Activated T-helper 9 cell treated with anti-CD3 and anti-CD28 coated beads, Interleukin-2, amount 50 U/mL, for 16 hours (primary cell): ENCODE measurements at places on chromosomes 1 and 21.

- no peak for DNase-seq
Measured at GRCh38 chr1:218785928-218786327, 387.8 kb upstream of the LYPLAL1 start.

DNA sequence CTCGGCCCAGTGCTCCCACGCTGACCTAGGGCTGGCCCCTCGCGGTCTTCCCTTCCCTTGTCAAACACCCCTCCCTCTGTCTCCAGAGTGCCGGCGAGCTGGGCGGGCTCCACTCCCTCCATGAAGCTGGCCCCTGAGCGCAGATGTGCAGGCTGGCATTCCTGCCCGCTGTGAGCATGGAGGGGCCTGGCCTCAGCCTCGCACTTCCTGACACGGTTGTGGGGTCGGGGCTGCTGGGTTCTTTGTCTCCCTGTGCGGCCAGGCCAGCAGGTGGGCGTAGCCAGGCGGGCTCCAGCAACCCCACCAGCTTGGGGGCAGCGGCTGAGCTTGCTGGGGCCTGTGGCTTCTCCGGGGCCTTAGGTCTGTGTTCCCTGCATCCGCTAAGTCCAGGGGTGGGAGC, 14.2 kb upstream of the PEX10 start:
- DNase-seq = no peak

- DNase-seq = no peak
Measured at GRCh38 chr1:62301726-62302390, 17.4 kb downstream of the KANK4 start.

DNA sequence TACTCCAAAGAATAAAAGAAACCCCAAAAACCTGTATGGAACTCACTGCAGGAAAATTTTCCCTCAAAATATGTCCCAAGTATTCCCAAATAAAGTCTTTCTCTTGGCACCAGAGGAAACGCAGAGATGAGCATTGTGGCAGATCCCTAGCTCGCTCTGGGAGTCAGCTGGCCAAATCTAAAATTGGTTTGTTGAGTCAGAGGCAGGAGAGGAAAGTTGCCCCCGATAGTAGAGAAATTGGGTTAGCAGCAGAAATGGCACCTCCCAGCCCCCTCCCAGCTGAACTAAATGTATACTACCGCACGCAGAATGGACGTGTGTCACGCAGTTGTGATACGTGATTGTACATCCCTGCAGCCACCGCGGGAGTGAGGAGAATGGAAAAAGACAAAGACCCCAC, 39.9 kb upstream of the TARBP1 start:
- DNase-seq = no peak

- no peak for DNase-seq
Measured at GRCh38 chr21:16912075-16912474, 600.8 kb upstream of the CXADR start.

GRCh38 chr1:27489501-27489972, 430 bp downstream of the WASF2 start:
- peak; percentile 5 for DNase-seq

DNA sequence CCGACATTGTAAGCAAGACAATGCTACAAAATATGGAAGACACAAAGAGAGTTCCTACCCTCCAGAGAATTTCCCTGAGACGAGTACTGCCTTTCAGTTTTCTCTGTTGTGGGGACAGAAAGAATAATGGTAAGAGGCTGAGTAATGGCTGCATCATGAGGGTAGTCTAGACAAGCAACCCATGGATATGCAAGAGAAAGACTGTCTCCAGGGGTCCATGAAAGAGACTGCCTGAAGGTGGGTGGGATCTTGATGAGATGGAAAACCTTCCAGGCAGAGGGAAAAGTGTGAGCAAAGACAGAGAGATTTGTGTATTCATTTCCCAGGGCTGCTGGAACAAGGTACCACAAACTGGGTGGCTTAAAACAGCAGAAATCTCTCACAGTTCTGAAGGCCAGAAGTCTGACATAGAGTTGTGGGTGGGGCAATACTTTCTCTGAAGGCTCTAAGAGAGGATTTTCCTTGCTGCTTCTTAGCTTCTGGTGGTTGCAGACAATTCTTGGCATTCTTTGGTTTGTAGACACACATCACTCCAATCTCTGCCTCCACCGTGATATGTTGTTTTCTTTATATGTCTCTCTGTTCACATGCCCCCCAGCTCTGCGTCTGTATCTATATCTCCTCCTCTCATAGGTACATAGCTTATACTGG, 41.4 kb downstream of the ANP32E start:
- no peak for DNase-seq

GRCh38 chr1:57188168-57188567, 222.4 kb upstream of the C8B start:
- DNase-seq = no peak

DNA sequence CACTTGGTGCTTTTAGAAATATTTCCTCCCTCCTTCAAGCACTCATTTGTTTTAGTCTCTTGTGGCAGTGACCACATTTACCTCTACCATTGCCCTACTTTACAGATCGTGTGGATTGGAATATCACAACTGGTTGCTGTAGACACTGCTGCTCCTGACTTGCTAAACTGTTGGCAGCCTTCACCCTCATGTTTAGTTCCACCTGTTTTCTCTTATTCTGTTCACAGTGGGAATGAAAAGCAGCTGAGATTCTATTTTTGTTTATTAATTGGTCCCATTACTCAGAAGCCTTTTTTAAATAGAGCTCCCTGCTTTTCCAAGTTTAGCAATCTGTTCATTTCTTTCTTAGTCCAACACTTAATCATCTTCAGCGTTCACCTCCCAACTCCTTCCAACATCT, 308.9 kb downstream of the RWDD3 start:
- no peak for DNase-seq

GRCh38 chr1:11731691-11732283, 4.1 kb upstream of the AGTRAP start:
- no peak for DNase-seq

DNA sequence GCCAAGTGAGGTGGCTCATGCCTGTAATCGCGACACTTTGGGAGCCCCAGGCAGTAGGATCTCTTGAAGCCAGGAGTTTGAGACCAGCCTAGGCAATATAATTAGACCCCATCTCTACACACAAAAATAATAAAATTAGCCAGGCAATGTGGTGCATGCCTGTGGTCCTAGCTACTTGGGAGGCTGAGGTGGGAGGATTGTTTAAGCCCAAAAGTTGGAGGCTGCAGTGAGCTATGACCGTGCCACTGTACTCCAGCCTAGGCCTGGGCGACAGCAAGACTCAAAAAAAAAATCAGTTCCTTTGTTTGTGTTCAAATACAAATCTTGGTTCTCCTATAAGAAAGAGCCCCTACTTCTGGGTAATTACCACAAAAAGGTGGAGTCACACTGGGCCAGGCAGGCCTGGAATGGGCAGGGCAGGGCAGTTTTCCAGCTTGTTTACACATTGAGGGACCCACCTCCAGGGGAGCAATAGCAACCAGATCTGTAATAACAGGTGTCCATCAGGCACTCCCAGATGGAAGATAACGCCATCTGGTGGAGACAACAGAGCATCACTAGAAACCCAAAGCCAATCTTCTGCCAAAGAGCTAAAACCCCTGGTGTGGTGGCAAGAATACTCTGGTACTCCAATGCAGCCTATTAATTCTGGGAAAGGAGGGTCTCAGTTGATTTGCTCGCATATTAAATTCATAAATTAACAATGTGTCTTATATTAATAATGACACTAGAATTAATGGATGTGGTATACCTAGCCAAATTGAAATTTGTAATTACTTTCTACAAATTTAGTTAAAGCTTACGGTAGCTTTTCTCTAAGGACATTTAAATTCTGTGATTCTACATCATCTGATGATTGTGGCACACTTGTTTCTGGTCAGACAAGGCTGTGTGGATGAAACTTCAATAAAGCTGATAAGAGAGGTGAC, 13.2 kb downstream of the PPP1R15B start:
- DNase-seq = no peak

DNA sequence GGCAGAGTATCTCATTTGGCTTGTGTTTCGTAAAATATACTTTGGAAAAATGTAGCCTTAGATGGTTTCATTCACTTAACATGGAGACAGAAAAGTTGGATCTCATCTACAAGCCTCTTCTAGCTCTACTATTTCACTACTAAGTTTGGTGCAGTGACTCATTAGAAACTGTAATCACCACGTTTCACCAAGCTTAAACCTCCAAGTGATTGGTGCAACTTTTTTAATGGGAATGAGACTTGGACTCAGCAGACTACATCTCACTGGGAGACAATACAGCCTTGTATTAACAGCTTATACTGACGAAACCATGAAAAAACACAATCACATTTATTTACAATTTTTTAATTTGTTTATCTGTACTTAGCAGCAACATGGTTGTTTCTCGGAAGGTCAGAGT, 29.9 kb upstream of the NRIP1 start:
- no peak for DNase-seq

- DNase-seq = no peak
Measured at GRCh38 chr1:16926491-16927073, 4.9 kb downstream of the CROCC start.

DNA sequence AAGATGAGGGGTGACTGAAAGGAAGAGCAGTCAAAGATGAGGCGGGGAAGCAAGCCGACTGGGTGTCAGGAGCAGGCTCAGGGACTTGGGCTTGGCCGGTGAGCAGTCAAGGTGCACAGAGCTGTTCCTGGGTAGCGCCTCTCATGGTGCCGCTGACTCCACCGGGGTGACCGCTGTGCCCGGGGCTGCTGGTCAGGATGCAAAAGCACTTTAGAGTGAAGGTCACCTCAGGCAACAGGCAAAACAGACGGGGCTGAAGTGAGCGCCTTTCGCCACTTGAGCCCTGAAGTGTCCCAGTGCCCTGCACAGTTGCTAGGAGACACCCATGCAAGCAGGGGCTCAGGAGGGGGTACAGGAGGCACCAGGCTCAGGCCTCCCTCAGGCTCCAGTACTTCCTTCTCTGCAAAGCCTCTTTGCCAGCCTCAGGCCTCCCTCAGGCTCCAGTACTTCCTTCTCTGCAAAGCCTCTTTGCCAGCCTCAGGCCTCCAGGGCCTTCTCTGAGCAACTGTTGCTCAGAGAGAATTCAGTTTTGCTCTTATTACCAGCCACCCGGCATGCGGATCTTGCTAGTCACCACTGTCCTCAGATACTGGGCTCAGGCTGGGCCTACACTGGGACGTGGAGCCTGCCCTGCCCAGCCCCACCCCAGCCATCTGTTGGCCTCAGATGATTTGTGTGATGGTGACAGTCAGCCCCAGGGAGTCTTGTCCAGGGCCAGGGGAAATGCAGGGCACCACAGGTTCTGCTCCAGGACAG, 99.7 kb upstream of the IRF2BP2 start:
- DNase-seq = no peak

GRCh38 chr1:194410756-194411155, 1224.3 kb upstream of the B3GALT2 start:
- DNase-seq = no peak

- no peak for DNase-seq
Measured at GRCh38 chr1:25117233-25117823, 115.0 kb downstream of the SYF2 start.

GRCh38 chr1:42753070-42753469, 13.0 kb upstream of the CLDN19 start:
- no peak for DNase-seq

DNA sequence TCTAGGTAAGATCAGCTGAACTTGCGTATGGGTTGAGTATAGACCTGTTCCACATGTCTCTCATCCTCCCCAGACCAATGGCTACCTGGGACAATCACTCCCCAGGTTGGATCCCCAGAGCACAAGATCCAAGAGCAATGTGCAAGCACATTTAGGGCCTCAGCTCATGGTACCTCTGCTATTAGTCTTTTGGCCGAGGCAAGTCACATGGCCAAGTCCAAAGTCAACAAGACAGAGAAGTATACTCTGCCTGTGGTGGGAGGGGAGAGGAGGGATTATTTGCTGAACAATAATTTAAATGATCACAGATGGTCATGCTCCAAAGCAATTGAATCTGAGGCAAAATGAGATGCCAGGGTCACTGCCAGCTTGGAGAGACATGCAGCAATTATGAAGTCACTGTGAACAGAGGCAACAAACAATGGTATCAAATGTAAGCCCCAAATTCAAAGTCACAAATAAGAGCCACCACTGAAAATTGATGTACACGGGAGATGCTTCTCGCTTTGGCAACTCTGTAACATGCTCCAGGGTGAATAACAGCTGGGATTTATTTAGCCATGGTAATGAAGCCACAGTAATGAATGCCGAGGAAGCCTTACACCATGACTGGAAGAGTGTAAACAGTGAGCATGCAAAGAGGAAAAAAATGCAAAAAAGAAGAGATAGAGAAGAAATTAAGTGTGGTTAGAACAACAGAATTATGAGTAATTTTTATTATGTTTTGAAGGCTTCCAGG, 149.1 kb downstream of the ZNF281 start:
- no peak for DNase-seq

DNA sequence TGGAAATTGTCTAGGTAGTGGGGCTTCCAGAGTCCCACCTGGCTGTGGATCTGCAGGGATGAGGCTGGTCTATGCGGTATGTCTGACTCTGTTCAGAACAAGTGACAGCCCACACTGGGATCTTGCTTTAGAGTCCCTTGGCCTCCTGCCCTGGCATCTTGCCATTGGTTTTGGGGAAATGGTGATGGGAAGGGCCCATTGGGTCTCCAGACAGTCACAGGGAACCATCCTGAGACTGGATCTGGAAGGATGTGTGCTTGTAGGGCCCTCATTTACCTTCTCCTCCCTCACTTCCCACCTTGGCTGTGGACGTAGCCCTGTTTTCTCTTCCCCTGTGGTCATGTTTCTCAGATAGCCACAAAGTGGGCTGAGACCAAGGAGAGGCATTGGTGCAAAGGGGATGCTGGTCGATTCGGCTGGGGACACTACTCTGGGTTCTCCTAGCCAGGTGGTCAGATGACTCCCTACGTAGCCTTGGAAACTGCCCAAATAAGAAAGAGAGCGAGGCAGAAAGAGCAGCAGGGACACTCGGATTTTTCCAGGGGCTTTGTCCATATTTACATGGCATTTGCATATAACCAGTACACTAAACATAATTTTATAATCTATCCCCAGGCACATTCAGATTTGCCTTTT, 15.1 kb downstream of the SOX13 start:
- no peak for DNase-seq

DNA sequence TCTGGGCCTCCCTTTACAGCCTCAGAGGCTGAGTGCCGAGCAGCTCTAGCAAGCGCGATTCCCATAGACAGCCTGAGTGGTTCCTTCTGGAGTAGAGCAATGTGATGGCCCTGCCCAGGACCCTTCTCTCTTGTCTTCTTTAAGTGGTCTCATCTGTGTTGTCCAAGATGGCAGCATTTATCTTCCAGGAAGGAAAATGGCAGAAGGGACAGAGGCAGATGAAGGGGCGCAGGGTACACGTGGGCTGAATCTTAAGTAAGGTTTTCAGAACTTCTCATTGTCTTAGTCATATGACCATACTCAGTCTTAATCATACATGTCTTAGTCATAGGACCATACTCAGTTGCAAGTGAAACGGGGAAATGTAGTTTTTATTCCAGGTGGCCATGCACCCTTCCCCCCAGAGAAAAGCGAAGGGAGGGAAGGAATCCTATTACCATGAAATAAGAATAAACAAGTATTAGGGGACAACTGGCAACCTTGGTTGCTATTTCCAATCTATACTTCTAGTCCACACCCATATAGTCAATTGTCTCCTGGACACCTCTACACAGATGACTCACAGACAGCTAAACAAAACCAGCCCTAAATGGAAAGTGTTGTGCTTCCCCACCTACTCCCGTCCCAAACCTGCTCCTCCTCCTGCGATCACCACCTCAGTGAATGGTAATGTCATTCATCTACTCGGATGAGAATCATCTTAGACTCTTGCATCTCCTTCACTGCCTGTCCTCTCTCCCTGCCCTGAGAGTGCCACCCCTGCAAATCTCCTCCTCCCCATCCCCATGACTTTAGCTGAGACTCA, 13.3 kb downstream of the OVAAL start:
- peak; percentile 15 for DNase-seq

GRCh38 chr1:20342294-20343148, 51.8 kb downstream of the VWA5B1 start:
- DNase-seq = no peak

- DNase-seq = no peak
Measured at GRCh38 chr1:90262791-90263190, 267.9 kb downstream of the ZNF326 start.
